ENCODE measurements at places on chromosomes 11 and 22.

DNA sequence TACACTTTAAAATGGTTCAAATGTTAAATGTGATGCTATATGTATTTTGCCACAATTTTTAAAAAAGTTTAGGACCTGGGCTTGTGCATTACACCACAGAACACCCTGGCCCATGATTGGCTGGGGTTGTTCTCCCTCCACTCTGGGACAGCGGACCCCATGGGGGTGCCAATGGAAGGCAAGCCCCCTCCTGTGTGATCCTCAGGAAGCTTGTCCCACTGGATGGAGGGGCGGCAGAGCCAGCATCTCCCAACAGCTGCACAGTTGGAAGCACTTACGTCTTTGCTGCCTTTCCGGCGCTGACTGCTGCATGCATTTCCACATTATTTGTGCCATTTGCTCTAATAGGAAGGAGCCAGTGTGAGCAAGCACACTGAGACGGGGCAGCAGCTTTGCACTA is 196.5 kb downstream of the SHANK2 start:
- DNase-seq = no peak

- no peak for DNase-seq
Observed at GRCh38 chr11:116513894-116514293, 258.9 kb downstream of the BUD13 start.

GRCh38 chr11:102729849-102730815 is 5.4 kb upstream of the MMP8 start:
- no peak for DNase-seq

- no peak for DNase-seq
Observed at GRCh38 chr11:119419834-119420492, 3.0 kb downstream of the THY1 start.

GRCh38 chr11:120805960-120806555 is 217.8 kb upstream of the TBCEL start:
- DNase-seq = peak; percentile 61

GRCh38 chr22:49153921-49154320 is 673.8 kb downstream of the BRD1 start:
- DNase-seq = no peak

DNA sequence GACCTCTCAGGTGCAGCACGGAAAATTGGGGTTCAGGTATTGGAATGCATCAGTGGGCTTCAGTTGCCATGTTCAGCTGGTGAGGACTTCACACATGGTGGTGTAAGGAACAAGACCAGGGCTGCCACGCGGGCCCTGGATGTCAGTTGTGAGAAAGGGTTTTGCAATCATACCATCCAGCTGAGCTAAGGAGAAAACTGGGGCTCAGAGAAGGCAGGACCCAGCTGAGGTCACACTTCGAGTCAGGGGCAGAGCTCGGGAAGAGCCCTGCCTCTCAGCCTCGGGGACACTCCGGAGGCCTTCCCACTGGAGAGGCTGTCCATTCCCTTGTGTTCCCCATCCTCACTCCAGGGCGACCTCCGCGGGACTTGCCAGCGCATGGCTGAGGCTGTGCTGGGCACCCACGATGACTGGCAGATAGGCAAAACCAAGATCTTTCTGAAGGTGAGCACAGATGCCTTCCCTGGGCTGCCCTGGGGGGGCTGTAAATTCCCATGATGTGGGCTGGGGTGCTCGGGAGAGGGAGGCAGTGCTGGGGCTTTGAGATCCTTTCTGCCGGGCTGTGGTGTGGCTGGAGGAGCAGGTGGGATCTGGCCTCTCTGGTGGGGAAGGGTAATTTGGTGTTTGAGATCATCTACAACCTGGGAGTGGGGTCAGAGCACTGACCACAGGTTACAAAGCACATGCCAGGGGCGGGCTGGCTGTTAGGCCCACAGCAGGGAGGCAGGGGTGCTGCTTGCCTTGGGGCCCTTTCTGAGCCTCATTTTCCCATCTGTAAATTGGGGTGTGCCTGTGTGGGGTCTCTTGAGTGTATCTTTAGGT is 47.2 kb downstream of the MYO7A start:
- no peak for DNase-seq

DNA sequence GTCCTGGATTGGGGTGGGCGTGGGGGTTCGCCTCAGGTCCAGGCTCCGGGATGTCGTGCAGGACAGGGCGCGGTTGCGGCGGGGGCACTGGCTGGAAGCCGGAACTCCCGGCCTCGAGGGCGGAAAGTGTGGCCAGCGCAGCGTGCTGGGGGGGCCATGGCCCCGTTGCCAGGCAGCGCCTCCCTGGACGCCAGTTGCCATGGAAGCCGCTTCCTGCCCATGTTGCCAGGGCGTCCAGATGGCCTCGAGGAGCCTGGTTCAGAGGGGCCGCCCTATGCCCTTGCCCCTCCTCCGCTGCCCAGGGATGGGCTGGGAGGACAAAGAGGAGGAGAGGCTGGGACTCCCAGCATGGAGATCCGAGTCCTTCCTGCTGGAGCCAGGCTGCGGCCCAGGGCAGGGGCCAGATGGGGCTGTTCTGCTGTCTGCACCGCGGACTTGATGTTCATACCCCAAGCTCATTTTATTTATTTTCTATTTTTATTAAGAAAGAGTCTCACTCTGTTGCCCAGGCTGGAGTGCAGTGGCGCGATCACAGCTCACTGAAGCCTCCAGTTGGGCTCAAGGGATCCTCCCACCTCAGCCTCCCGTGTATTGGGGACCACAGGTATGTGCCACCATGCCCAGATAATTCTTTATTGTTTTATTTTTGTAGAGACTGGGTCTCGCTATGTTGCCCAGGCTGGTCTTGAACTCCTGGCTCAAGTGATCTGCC is 4.6 kb upstream of the CCDC188 start:
- DNase-seq = peak; percentile 16

DNA sequence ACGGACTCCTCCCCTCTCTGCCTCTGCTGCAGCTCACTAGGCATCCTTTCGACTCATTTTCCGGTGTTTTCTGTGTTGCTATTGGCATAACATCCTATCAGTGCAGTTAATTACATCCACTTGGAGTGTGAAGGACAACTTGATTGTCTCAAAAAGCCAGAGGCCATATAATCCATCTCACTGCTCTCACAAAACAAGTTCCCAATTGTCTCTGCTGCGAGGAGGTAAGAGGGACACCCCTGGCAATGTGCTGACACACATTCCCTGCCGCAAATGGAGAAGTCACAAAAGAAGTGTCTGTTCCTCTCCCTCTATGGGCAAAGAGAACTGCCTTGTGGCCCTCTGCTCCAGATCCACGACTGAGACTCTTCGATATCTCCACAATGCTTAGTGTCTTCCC is 618.4 kb downstream of the OPCML start:
- DNase-seq = no peak

- peak; percentile 66 for DNase-seq
Observed at GRCh38 chr11:14414470-14415461, 55.8 kb upstream of the RRAS2 start.

- DNase-seq = no peak
Observed at GRCh38 chr11:44468345-44468988, 97.0 kb upstream of the CD82 start.

- no peak for DNase-seq
Observed at GRCh38 chr11:64562723-64563351, 28.2 kb upstream of the SLC22A12 start.

DNA sequence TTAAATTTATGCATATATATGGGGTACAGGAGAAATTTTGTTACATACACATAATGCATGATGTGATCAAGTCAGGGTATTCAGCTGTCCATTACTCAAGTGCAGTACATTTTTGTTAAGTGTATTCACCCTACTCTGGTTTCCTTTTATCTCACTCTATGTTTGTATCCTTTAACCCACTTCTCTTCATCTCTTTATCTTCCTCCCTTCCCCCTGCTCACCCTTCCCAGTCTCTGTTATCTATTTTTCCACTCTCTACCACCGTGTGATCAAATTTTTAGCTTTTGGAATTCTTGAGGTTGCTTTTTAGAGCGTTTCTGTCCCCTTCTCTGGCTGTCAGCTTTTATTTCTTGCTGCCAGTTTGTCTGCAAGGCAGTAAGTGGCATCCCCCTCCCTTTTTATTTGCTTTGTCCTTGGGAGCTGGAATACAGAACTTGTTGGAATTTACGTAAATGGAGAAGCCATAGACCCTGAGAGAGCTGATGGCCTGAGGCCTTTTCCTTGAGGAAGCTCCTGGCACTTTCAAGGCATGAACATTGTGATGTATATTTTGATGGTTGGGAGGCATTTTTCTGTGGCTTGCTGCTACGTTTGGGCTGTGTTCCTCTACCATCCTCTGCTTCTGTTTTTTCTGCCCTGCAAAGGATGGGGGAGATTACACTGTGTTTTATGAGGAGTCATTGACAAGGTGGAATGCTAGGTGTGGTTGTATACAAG is 148.6 kb downstream of the LDLRAD3 start:
- DNase-seq = no peak

GRCh38 chr11:33259869-33260268 is 2.7 kb downstream of the HIPK3 start:
- DNase-seq = no peak

DNA sequence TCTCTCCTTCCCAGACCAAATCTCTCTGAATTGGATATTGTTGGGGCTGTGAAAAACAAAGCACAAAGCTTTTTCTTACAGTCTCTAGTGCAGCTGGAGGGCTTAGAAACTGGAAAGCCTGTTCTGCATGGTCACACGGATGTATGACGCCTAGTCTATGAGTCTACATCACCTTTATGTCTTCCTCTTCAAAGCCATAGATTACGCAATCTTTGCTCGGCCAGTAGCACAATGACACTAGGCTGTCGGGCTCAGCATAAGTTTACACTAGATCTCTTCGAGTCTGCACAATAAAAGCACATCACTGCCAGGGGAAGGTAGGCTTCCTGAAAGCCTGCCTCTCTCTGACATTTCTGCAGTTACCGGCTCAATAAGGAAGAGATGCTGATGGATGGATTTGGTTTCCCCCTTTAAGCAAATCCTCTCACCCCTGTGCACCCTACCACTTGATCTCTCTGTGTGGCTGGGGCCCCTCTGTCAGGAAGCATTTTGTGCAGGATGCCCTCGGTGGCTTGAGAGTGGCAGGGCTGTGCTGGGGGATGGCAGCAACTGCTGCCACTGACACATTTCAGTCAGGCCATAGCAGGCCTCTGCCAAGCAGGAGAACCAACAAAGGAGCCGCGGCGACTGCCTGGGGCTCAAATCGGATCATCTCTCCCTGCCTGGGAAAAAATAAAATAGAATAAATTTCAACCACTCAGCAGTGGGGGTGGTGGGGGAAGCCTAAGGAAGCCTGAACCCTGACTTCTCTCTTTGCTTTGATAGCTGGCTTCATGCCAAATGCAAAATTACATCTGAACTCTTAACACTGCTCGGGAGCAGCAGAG is 1272.8 kb downstream of the LRRC4C start:
- no peak for DNase-seq

GRCh38 chr11:102171101-102171500 is 60.9 kb downstream of the YAP1 start:
- DNase-seq = no peak

DNA sequence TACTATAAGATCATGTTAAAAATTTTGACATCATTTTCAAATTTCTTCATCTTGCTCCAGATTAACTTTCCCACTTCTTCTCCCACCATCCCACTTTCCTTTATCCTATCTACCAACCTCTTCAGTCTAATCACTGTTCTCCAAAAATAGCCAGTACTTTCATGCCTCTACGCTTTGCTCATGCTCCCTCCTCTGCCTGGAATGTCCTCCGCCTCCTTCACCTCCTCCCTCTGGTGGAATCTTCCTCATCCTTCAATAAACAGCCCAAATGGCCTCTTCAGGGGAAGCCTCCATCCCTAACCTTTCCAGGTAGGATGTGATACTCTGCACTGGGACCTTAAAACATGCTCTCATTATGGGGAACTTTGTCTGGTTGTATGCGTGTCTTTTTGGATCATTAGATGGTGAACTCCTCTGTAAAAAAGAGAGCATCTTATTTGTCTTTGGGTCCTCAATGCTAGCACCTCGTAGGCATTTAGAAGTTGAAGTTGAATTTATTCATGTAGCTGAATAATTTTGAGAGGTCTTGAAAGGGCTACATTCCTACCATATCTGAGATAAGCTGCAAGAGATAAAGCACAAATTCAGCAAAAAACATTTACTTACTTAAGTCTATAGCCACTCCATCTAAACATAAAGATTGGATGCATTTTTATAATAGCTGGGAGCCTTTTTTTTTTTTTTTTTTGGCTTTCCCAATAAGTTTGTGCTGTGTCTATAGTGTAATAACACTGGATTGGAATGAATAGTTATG is 8.0 kb upstream of the CSRP3 start:
- no peak for DNase-seq

DNA sequence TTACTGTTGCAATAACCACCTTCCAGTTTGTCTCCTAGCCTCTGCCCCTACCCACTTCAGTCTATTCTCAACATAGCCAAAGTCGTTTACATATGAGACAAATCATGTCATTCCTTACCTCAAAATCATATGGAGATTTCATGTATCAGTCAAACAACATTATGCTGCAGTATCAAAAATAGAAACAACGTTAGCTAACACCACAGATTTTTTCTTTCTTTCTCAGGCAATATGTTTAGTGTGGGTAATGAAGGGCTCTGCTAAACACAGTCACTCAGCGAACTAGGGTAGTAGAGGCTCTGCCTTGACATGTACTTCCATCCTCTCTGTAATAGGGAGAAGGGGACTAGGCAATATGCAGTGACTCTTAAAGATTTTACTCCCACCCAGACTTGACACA is 141.3 kb upstream of the DDI1 start:
- DNase-seq = no peak

- no peak for DNase-seq
Observed at GRCh38 chr11:81946831-81947230, 786.8 kb downstream of the FAM181B start.

DNA sequence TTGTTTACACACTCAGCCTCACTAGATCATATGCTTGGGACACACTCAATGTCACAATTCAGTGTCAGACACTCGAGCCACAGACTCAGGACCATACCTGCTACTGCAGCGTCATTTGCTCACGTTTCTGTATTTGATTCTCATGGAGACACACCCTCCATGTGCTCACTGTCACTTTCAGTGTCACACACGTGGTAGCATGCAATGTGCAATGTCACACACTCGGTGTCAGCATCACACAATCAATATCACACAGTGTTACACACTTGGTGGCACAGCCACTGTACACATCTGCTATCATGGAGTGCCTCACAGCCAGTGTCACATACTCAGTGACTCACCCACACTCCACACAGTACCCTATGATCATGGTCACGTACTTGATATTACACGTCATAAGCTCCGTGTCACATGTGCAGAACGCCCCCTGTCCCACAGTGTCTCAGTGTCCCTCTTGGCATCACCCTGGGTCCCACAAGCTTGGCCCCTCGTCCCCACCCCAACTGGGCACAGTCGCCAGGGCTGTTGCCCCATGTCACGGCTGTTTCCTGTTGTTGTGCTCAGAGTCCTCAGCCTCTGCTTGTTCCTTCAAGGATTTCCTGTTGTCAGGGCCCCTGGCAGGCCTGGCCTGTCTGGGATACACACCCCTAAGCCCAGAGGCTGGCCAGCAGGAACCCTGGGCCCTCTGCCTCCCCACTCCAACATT is 49.6 kb downstream of the PDE2A start:
- no peak for DNase-seq

- DNase-seq = no peak
Observed at GRCh38 chr11:128955636-128956035, 13.0 kb upstream of the TP53AIP1 start.

- no peak for DNase-seq
Observed at GRCh38 chr11:102643941-102644340, 18.8 kb upstream of the MMP20 start.
